ENCODE measurements at places on chromosomes 2 and 18. TPM values are rescaled to one million over a fixed set of nuclear protein-coding genes. Genes with fewer than 3 reads are reported as not detected.

SLC9A4 gene
- 0.05 TPM for total RNA-seq

MC2R gene
- not detected for total RNA-seq

DNA sequence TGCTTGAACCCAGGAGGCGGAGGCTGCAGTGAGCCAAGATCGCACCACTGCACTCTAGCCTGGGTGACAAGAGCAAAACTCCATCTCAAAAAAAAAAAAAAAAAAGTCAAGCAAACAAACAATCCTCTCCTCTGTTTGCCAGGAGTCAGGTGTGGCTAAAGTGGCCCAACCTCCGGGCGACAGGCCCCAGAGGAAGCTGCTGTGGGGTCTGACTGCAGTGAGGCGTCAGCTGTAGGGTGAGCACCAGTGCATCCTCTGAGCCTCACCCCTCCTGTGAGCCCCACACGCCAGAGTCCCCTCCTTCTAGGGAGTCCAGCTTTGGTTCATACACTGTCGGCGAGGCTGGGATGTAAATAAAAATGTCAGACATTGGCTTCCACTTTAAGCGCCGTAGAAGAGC lies 76.5 kb upstream of the HS6ST1 start:
- no peak for DNase-seq

UXS1 gene
- 29.4 TPM for total RNA-seq

GRCh38 chr2:86335865-86336674 lies 1.4 kb downstream of the REEP1 start:
- DNase-seq, result no peak

PJVK gene
- 1.4 TPM for total RNA-seq

OSBPL1A gene
- total RNA-seq, result 2.2 TPM

DNA sequence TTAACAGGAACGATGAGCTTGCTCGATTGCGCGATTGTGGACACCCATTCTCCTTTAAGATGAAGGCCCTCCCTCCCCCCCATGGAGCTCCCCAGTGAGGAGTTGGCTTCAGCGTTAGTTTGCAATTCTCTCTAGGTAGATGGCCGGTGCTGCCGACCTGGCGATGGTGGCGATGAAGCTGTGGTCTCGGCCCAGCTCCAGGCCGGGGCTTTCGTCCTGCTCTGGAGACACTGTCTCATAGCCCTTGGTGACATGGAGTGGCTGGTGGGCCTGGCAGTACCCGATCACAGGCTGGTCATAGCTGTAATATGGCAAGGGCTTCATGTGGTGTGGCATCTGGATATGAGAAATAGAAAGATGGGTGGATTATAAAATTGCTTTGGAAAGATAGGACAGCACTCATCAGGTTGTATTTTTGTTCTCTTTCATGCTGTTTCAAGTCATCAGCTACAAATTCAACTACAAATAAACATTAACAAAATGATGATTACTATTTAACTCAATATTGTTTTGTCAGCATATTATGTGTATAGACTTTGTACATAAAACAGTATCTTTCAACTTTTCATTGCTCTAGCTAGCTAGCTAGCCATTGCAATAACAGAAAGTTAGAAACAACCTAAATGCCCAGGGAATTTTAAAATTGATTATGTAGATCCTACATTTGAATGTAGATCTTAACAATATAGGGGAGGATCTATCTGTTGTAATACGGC lies 773.4 kb downstream of the LRRTM4 start:
- DNase-seq, result no peak

INPP4A gene
- total RNA-seq, result 17.3 TPM

- DNase-seq, result no peak
Observed at GRCh38 chr2:127740665-127741288, 39.5 kb downstream of the SFT2D3 start.

CSRNP3 gene
- not detected for total RNA-seq

DNA sequence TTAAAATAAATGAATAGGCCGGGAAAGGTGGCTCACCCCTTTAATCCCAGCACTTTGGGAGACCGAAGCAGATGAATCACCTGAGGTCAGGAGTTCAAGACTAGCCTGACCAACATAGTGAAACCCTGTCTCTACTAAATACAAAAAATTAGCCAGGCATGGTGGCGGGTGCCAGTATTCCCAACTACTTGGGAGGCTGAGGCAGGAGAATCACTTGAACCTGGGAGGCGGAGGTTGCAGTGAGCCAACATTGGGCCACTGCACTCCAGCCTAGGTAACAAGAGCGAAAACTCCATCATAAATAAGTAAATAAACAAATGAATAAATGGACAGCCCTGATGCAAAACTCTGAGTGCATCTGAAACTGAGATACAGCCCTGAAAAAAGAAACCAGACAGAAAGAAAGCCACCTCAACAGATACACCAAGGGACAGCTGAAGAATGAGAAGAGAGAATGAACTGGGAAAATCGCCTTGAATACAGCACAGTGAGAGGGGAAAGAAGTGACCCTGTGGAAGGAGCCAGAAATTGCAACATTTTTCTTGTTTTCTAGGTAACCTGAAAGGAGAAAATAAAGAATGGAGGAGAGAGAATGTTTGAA lies 64.4 kb downstream of the TRABD2A start:
- DNase-seq, result no peak

GRCh38 chr2:129712676-129712985 lies 266.8 kb upstream of the RAB6C start:
- no peak for DNase-seq

NMUR1 gene
- not detected for total RNA-seq

PROM2 gene
- total RNA-seq, result 0.53 TPM

DNA sequence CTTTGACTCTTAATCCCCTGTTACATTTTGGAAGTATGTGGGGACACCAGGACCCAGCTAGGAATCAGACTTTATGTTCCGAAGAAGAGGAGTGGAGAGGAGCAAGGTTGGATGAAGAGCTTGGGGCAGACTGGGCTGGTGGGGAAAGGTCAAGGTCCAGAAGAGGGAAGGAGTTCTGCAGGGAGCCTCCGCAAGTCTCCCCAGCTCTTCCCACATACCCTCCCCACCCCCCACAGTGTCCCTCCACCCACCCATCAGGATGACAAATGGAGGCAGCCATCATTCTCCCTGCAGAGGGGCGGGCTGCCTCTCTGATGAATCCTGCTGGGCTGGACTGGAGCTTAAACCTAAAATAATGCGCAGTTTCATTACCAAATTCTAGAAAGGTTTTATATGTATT lies 77.2 kb downstream of the ACKR3 start:
- no peak for DNase-seq

DNA sequence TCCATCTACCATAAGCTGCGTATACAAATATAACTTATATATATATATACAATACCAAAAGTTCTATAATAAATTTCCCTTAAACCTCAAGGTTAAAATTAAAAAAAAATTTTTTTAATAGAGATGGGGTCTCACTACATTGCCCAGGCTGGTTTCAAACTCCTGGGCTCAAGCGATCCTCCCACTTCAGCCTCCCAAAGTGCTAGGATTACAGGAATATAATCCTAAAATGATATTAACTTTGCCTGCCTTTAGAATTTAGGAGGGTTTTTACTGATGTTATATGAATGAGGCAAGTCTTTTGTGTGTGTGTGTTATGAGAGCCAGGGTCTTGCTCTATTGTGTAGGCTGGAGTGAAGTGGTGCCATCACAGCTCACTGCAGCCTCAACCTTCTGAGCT lies 49.2 kb downstream of the HNRNPLL start:
- DNase-seq, result no peak

DNA sequence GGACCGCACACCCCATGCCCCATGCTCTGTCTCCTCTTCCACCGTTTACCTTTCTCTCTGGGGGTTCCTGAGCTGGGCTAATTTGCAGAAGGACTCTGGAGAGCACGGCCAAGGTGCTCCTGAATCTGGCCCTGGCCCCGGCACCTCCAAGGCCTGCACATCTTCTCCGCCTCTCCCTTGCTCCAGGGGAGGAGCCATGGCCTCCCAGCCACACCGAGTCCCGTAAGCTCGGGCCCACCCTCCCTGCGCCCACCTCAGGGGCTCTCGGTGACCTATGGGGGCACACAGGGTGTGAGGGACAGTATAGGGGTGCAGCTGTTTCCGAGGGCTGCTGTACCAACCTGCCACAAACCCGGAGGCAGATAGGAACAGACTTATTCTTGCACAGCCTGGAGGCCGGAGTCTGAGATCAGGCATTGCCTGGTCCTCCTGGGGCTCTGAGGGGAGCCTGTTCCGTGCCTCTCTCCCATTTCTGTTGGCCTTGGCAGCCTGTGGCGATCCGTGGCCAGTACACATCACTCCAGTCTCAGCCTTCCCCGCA lies 127.3 kb upstream of the GPC1 start:
- DNase-seq, result no peak

NRP2 gene
- 3.2 TPM for total RNA-seq

DNA sequence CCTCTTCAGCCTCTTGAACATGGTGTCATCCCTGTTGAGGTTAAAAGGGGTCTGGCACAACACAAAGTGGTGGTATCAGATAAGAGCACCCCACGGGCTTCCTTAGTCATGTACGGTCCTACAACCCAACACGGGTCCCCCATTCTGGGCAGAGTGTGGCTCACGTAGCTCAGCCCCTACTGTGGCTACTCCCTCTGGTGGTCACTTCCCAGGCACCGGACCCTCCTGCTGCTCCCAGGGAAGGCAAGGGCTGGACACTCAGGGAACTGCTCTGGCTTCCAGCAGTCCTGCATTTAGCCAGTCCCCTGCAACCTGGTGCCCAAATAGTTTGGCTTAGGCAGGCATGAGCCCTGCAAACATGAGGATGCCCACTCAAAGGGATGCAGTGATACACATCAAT lies 58.6 kb downstream of the GALNT14 start:
- no peak for DNase-seq

All from activated T-cell treated with anti-CD3 and anti-CD28 coated beads, Interleukin-2, amount 50 U/mL, for 4 hours (primary cell).